Epithelial cell of umbilical artery (primary cell): ENCODE measurements at places on chromosomes 5 and 9. TPM values are rescaled to one million over a fixed set of nuclear protein-coding genes. Genes with fewer than 3 reads are reported as not detected.

Gene TRAPPC13
- 18.8 and 36.8 TPM in 2 replicates for total RNA-seq

Gene SPINK7
- not detected in 2 replicates for total RNA-seq

Gene BTNL3
- total RNA-seq, result not detected in 2 replicates

Gene DBH
- total RNA-seq, result not detected in 2 replicates

Gene LCN1
- total RNA-seq, result not detected in 2 replicates

Gene SPTLC1
- 98.1 and 107 TPM in 2 replicates for total RNA-seq

Gene CBY3
- total RNA-seq, result not detected in 2 replicates

Gene CNOT6
- 16.2 and 16.4 TPM in 2 replicates for total RNA-seq

Gene PCDHA6
- under 0.01 and 0.15 TPM in 2 replicates for total RNA-seq

Gene ZDHHC12
- 25.1 and 40.0 TPM in 2 replicates for total RNA-seq

Gene WDR31
- total RNA-seq, result 0.32 and 0.46 TPM in 2 replicates

Gene CDH10
- not detected in 2 replicates for total RNA-seq

Gene GZMA
- total RNA-seq, result 0.65 TPM in 1 of 2 replicates, not detected in the other

Gene BTNL8
- not detected in 2 replicates for total RNA-seq

Gene BTNL9
- 0.32 TPM in 1 of 2 replicates, not detected in the other for total RNA-seq

Gene PCDHGB3
- total RNA-seq, result 0.46 and 1.3 TPM in 2 replicates

Gene TAS2R1
- total RNA-seq, result not detected in 2 replicates

Gene PCA3
- total RNA-seq, result under 0.01 and 0.30 TPM in 2 replicates

Gene SLC4A9
- not detected in 2 replicates for total RNA-seq

Gene SLC27A6
- total RNA-seq, result under 0.01 TPM in 1 of 2 replicates, not detected in the other

Gene SPINK6
- not detected in 2 replicates for total RNA-seq

Gene GADD45G
- total RNA-seq, result 0.61 and 0.65 TPM in 2 replicates

Gene RUFY1
- total RNA-seq, result 46.4 and 47.4 TPM in 2 replicates

Gene IFNA7
- total RNA-seq, result not detected in 2 replicates

Gene OLFML2A
- total RNA-seq, result 0.30 and 0.32 TPM in 2 replicates

Gene PCDHGB7
- total RNA-seq, result 2.9 and 3.3 TPM in 2 replicates

Gene RASGRF2
- total RNA-seq, result 15.3 and 15.9 TPM in 2 replicates

Gene CYLC2
- total RNA-seq, result not detected in 2 replicates

Gene SURF6
- 13.0 and 17.6 TPM in 2 replicates for total RNA-seq

Gene FAM78A
- total RNA-seq, result 1.9 and 6.8 TPM in 2 replicates

Gene SAPCD2
- 15.3 and 19.3 TPM in 2 replicates for total RNA-seq

Gene SPATA31D4
- not detected in 2 replicates for total RNA-seq

Gene WDR38
- total RNA-seq, result not detected in 2 replicates

Gene IL4
- total RNA-seq, result not detected in 2 replicates

Gene MYO10
- total RNA-seq, result 90.3 and 111 TPM in 2 replicates

Gene PPP2CA
- 79.9 and 161 TPM in 2 replicates for total RNA-seq

Gene CD72
- total RNA-seq, result not detected in 2 replicates

Gene CD180
- not detected in 2 replicates for total RNA-seq

Gene FAXDC2
- total RNA-seq, result 0.65 and 4.1 TPM in 2 replicates

Gene SPINK4
- total RNA-seq, result not detected in 2 replicates

Gene SPRY4
- 6.1 and 6.5 TPM in 2 replicates for total RNA-seq

Gene IL3
- not detected in 2 replicates for total RNA-seq

Gene PCDHGA12
- 5.2 and 5.9 TPM in 2 replicates for total RNA-seq

Gene EXOSC3
- total RNA-seq, result 40.3 and 68.7 TPM in 2 replicates

Gene IGFBPL1
- total RNA-seq, result 0.32 TPM in 1 of 2 replicates, not detected in the other

Gene ADAMTS13
- total RNA-seq, result 0.65 and 1.1 TPM in 2 replicates

Gene PCSK1
- total RNA-seq, result 0.32 and 0.61 TPM in 2 replicates

Gene THBS4
- total RNA-seq, result under 0.01 TPM in 1 of 2 replicates, not detected in the other
